ENCODE measurements at places on chromosomes 12 and 14. TPM values are rescaled to one million over a fixed set of nuclear protein-coding genes. Genes with fewer than 3 reads are reported as not detected.

- DNase-seq: peak; percentile 52
Observed at GRCh38 chr14:59425322-59425935, 39.8 kb downstream of the GPR135 start.

The OR5AU1 gene
- 0.49 TPM for polyA plus RNA-seq

- DNase-seq: no peak
Observed at GRCh38 chr12:52027085-52027843, 20.5 kb downstream of the TAMALIN start.

- DNase-seq: no peak
Observed at GRCh38 chr14:31080056-31080455, 53.9 kb upstream of the STRN3 start.

The DAO gene
- polyA plus RNA-seq: not detected

GRCh38 chr12:15808652-15809051 lies 19.5 kb upstream of the EPS8 start:
- DNase-seq: no peak

The MSI1 gene
- 12.9 TPM for polyA plus RNA-seq

The MANSC4 gene
- 0.31 TPM for polyA plus RNA-seq

The OVCH1 gene
- 0.04 TPM for polyA plus RNA-seq

DNA sequence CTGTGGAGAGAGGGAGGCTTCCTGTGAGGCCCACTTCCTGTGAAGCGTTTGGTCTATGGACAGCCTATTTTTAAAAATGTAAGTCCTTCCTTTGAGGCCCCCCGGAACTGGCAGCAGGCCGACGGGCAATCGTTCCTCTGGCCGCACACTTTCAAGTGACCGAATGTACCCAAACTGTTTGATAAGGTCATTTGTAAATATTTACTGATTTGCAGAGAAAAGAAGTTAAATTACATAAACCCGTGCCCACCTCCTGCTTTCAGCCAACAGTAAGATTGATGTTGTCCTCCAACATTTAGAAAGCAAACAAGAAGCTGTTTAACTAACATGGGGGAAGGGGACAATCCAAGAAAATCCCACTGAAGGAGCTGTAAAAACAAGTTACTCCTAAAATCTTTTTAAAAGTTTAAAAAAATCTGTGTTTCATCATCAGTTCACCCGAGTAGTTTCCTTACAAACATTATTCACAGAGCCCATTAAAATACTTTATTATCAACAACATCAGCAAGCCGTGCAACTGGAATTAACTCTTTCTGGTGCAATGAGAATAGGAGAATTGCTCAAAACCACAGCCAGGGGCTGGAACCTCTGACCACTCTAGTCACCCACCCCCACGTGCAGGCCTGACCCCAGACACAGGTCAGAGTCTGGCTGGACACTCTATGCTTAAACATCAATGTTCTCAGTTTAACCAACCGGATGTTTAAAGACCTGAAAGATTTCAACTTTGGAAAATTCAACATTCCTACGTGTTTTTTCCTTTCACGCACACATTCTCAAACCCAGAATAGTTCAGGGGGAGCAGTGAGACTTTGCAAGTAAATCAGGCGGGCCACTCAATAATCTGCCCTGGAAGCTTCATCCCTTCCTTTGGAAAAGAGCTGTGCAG lies 65.3 kb downstream of the FOXN3 start:
- peak; percentile 72 for DNase-seq

GRCh38 chr12:76784600-76785051 lies 20.7 kb downstream of the ZDHHC17 start:
- DNase-seq: peak; percentile 71

The ZNF705A gene
- polyA plus RNA-seq: not detected

DNA sequence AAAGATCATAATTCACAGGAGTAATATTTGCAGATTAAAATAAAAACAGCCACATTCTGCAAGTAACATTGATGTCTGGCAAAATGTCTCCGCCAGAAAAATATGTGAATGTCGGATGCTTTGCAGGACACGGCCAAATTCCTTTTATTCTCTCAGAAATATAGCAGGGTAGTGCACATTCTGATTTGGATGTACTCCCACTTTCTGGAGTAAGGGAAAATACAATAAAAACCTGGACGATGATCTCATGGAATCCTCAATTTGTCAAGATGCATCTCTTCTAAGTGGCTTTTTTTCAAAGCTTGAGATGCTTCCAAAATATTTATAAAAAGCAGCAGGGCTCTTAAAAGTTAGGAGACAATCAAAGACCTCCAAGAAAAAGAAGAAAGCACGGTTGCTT lies 133.3 kb downstream of the TBX5 start:
- DNase-seq: no peak

- no peak for DNase-seq
Observed at GRCh38 chr12:116317986-116318575, 40.6 kb upstream of the MED13L start.

The UTP20 gene
- polyA plus RNA-seq: 16.5 TPM

DNA sequence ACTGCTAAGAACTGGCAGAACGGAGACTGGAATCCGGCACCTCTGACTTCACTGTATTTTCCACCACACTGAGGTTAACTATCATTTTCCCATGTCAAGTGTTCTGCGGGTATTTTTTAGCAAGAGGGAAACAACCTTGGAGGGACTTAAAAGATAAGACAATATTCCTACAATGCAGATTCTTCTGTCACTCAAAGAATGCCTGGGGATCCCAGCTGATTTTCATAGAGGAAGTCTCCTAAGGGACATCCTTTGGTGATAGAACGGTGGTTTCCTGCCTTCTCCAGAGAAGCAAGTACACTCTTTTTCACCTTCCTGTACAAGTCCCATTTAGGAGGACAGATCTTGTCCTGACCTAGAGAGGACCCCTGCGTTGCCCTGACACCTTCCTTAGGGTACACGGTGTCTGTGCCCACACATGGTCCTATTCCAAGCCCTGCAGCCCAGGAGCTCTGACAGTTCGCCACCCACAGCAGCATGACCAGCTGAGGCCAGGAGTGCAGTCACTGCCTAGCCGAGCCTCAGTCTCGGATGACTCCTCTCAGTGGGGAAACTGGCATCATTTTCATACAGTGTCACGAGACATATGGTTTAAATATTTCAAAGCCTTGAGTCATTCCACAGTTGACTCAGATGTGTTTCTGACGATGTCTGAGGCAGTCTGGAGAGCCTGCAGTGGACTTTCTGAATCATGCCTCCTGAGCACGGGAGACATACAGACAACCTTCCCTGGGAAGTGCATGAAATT lies 181.3 kb upstream of the FKBP4 start:
- DNase-seq: no peak

The KCNC2 gene
- polyA plus RNA-seq: 0.10 TPM

- DNase-seq: peak; percentile 7
Observed at GRCh38 chr14:80136358-80136757, 74.9 kb downstream of the DIO2 start.

DNA sequence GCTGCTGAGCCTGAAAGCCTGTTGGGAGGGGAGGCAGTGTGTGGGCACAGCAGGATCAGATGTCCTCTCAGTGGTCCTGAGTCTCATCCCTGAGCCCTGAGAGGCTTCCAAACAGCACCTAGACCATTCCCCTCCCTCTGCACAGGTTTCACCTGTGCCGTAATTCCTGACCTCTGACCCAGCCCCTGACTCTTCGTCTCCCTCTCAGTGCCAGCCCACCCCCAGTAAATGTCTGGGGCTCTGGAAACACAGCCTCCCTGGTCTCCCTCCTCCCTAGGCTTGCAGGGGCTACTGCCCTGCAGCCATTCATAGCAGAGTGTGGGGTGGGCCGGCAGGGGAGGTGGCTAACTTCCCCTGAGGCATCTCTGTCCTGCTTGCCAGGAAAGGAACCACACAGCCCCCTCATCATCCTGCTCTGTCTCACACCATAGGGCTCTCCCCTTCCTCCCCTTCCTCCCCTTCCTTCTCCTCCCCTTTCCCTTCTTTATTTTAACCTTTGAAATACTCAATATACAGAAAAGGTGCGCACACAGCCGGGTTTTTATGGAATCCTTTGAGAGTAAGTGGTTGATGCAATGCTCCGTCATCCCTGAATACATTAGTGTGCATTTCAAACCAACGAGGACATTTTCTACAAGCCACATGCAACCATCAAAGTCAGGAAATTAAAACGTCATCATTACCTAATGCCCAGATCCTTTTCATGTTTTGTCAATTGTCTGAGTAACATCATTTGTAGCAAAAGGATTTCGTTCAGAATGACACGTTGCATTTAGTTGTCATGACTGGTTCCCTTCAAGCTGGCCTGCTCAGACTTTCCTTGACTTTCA lies 67.0 kb downstream of the PRMT8 start:
- no peak for DNase-seq

- no peak for DNase-seq
Observed at GRCh38 chr12:69252033-69252432, 12.7 kb downstream of the CPSF6 start.

The SPTLC2 gene
- 37.9 TPM for polyA plus RNA-seq

- DNase-seq: no peak
Observed at GRCh38 chr14:77859934-77860570, 60.1 kb downstream of the ADCK1 start.

The CCDC177 gene
- polyA plus RNA-seq: 0.04 TPM

The ITGB7 gene
- polyA plus RNA-seq: 1.6 TPM

- no peak for DNase-seq
Observed at GRCh38 chr14:68368850-68369249, 424.0 kb downstream of the ZFP36L1 start.

GRCh38 chr12:116406529-116406928 lies 129.0 kb upstream of the MED13L start:
- peak; percentile 66 for DNase-seq

The FAM90A1 gene
- 3.2 TPM for polyA plus RNA-seq

GRCh38 chr14:83940253-83940652 lies 1589.7 kb upstream of the FLRT2 start:
- DNase-seq: no peak

The CCDC38 gene
- 0.36 TPM for polyA plus RNA-seq

The GNG2 gene
- polyA plus RNA-seq: 97.0 TPM

Data from left lung (tissue), 14 donors.